SHP77 (cell line): ENCODE measurements at places on chromosomes 16 and 17.

DNA sequence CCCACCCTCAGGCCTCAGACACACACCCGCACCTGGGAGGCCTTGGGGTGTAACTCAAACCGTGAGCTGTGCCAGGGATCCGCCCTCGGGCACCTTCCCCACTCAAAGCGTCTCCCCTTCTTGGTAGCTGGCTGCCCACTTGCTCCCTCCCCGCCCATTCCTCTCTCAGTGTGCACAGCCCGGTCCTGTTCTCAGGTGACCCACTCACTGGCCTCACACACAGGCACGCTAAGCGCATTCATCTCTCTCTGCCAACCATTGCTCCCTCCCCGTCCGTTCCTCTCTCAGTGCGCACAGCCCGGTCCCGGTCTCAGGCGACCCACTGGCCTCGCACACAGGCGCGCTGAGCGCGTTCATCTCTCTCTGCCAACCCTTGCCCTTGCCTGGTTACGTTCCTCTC lies 20.8 kb downstream of the WDR45B start:
- no peak for DNase-seq

GRCh38 chr16:89574681-89575246 lies 794 bp upstream of the CPNE7 start:
- DNase-seq: no peak

GRCh38 chr17:79953335-79953734 lies 82.3 kb downstream of the TBC1D16 start:
- no peak for DNase-seq

DNA sequence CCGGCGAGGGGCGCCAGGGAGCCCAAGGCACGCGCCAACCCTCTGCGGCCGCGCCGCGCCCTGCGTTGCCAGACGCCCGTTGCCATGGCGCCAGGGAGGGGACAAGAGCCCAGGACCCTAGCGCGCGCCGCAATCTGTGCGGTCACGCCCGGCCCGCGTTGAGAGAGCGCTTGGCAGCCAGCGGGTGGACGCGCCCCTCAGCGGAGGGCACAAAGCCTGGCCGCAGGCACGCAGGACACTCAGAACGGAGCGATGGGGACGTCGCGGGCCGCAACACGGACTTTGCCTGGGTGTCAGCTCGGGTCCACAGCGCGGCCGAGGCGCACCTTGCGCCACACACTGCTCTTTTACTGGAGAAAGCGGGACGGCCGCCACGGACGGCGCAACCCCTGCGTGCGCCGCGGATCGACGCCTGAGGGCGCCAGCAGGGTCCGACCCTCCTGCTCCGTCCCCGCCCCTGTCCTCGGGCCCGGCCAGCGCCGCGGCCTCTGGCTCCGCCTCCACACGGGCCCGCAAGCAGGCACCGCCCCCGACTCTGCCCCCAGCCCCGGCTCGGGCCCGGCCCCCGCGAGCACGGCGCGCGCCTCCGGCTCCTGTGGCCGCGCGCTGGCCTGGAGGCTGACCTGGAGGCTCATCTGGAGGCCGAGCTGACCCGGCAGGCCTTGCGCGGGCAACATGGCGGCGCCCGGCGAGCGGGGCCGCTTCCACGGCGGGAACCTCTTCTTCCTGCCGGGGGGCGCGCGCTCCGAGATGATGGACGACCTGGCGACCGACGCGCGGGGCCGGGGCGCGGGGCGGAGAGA lies at the start of gene GFER:
TSS of gene GFER (plus strand) at position 650 of the 803 bp plus-strand sequence. CDS start at position 676, 26 bp downstream.
- DNase-seq: peak; percentile 90

DNA sequence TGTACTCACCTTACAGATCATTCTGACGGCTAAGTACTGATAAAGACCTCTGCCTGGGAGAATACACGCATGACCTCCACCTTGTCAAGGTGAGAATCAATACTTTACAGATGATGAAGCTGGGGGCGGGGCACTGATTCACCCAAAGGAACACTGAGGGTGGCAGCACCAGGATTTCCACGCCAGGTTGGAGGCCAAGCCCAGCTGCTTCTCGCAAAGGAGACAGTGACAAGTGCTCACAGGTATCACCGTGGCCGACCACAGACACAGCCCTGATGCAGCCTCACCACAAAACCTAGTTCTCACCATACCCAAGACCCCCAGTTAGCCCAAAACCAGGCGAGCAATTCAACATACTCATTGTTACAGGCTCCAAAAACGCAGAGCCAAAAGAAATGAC lies 434.2 kb downstream of the SOX9 start:
- DNase-seq: no peak

DNA sequence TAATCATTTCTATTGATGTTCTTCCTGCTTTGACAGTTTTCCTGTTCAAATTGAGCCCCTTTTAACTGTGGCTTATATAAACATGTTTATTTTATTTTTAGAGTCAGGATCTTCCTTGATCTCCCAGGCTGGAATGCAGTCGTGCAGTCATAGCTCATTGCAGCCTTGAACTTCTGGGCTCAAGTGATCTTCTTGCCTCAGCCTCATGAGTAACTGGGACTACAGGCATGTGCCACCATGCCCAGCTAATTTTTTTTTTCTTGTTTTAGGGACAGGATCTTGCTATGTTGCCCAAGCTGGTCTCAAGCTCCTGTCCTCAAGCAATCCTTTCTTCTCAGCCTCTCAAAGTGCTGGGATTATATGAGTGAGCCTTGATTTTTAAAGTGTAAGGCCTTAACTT lies 14.7 kb downstream of the PHKB start:
- no peak for DNase-seq

GRCh38 chr16:2992383-2993081 lies 12.3 kb upstream of the PKMYT1 start:
- DNase-seq: no peak

DNA sequence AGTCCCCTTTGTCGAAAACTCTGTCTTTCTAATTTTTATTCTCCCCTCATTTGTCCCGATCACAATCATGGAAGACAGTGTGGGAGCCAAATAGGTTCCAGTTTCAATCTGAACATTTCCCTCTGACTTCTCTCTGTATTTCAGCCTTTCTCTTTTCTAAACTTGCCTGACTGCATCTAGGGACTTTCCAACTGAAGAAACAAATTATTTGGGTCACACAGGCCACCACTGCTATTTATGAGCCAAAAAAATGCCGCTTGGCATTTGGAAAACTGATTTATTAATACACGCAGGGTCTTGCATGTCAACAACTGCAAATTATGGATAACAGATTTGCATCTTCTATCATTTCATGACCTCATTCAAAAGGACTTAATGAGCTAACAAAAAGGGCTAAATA lies 55.2 kb upstream of the ELAC2 start:
- DNase-seq: no peak

- peak; percentile 92 for DNase-seq
These were observed 27.1 kb downstream of the TMEM235 start for GRCh38 chr17:78258323-78259191.

GRCh38 chr17:57249520-57249919 lies 6.8 kb upstream of the MSI2 start:
- no peak for DNase-seq

DNA sequence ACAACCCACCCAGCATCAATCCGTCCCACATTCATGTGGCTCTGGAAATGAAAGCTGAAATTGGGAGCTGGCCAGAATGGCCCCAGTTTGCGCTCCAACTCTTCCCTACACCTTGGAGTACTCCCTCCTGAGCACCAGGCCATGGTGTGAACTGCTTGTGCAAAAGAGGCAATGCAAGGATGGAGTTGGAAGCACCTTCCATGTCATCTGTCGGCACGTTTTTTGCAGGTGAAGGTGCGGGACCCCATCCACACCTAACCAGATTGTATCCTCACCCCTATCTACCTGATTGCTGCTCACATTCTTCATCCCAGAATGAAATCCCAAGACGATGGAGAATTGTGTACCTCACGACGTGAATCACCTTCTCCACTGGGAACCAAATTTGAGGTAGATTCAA lies 136.6 kb upstream of the WSB1 start:
- no peak for DNase-seq

- DNase-seq: peak; percentile 81
These were observed 417.1 kb downstream of the TMEM114 start for GRCh38 chr16:8173111-8173644.

GRCh38 chr16:25030420-25031131 lies 15.4 kb upstream of the ARHGAP17 start:
- no peak for DNase-seq

- DNase-seq: peak; percentile 100
These were observed 5.4 kb downstream of the LRRC75A start for GRCh38 chr17:16486373-16487250.

DNA sequence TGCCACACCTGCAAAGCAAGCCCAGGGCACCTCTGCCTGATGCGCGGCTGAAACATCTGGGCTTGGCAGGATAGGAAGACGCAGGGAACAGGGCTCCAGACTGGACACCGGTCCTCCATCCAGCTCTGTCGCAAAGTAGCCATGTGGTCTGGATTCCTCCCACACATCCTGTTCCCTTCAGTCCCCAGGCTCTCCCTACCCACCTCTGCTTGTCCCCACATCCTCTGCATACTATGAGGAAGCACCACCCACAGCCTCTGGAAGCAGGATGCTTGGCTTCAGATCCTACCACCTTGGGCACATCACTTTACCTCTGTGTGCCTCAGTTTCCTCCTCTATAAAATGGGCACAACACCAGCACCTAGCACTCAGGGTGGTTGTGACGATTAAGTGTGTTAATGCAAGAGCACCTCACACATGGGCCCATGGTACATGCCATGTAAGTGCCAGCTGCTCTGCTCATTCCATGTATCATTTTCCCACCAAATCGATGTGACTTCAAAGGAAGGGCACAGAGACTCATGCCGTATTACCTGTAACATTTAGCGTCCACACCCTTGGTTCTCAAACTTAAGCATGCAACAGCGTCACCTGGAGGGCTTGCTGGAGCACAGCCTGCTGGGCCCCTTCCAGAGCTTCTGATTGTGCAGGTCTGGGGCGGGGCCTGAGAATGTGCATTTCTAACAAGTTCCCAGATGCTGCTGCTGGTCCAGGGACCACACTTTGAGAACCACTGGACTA lies 138.6 kb upstream of the SDK2 start:
- peak; percentile 86 for DNase-seq

- DNase-seq: no peak
These were observed 11.2 kb downstream of the CYBC1 start for GRCh38 chr17:82439194-82439828.

DNA sequence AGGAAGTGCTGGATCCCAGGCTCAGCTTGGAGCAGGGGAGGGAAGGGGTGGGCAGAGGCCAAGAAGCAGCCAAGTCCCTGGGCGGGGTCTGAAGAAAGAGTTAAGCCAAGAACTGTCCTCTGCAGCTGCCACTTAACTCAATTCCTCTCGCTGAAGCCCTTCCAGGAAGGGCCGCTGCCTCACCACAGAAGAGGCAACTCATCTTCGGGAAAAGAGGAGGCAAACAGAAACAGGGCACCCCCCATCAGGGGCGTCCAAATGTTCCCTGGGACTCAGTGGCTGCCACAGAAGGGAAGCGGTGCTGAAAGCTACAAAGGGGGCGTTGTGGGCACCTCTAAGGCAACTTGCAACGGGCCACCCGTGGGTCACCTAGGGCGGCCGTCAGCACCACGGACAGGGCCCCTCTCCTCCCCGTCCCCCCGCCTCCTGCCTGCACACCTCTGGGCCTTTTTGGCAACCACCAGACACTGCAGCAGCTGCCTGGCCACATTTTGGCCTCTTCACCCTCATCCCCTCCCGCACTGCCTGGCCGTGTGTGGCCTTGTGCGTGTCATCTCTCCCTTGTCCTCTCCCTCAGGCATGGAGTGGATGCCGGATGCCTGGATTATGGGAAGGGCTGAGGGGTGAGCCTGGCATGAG lies 2.5 kb downstream of the TLCD3B start:
- DNase-seq: no peak

DNA sequence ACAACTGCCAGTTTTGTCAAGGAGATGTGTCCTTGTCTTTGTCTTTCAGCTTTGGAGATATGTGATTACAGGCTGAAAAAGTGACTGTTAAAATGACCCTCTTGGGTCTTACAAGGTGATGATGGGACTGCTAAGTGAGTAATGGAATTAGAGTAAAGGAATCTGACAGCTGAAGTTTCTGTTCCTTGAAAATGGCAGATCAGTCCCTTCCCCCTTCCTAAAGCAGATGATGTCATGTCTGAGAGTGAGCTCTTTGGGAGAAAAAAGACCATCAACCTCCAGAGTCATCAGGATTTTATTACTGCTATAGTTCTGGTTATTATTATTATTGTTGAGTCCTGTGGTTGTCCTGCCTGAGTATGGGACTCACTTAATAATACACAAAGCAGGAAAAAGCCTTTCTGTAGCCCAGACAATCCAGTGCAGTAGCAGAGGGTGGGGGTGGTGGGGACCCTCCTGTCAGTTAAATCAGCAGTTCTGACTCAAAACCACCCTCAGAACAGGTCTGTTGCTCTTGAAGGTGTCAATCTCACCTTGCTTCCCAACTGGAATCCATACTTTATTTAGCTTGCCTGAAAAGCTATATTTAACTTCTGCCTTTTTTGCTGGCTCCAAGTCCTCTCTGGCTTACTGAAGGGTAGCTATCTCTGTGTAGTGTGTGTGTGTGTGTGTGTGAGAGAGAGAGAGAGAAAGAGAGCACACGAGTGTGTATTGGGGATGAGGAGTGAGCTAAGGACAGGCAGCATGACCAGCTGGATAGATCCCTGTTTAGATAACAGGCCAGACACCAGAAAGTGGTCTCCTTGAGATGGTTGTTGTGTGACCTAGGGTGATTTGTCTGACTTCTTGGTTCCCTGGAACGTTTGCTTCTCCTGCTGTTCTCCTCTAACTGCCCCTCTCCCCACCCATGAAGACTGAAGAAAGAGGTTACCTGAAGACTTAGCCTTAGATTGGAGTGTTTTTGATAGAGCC lies 4.9 kb downstream of the HROB start:
- no peak for DNase-seq

- no peak for DNase-seq
These were observed 20.8 kb downstream of the C17orf67 start for GRCh38 chr17:56812901-56813388.

DNA sequence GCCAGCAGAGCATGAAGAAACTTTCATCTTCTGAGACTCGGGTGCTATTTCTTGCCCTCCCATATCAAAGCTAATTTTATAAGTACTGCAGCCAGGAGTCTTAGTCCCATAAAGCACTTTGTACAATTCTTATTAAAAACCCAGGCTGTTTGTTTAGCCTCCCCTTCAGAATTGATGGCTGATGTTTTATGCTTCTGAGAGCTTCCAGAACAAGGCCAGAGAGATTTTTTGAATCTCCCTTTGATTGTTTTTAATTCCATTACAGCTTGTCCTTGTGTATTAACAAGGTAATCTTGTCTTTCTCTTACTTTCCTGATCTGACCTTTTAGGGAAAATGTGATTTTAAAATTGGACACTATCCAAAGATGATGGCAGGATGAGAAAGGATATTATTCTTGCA lies 16.3 kb downstream of the COQ7 start:
- DNase-seq: no peak

- DNase-seq: no peak
These were observed 21.5 kb downstream of the GRB7 start for GRCh38 chr17:39759204-39759603.
